NCI-H446 treated with DMSO at 0.1 percent for 48 hours (cell line): ENCODE measurements at places on chromosomes 3 and 15.

GRCh38 chr3:101200461-101200860 is 119.9 kb downstream of the IMPG2 start:
- no peak for DNase-seq

DNA sequence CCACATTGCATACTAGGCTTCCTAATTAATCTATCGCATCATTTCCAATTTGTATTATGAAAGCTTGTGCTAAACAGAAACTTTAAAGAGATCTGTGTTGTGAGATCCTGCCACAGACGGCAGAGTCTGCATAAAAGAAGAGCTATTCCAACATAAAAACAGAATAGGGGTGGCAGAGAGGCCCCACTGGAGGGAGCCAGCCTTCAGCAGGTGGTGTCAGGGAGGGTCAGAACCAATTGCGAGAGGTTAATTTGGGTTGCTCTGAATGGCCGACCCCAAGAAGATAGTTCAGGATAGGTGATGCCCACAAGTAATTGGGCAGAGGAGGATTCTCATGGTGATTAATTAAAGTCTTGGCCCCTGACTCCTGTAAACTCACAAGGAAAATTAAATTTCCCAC is 74.8 kb downstream of the DCLK3 start:
- DNase-seq: no peak

DNA sequence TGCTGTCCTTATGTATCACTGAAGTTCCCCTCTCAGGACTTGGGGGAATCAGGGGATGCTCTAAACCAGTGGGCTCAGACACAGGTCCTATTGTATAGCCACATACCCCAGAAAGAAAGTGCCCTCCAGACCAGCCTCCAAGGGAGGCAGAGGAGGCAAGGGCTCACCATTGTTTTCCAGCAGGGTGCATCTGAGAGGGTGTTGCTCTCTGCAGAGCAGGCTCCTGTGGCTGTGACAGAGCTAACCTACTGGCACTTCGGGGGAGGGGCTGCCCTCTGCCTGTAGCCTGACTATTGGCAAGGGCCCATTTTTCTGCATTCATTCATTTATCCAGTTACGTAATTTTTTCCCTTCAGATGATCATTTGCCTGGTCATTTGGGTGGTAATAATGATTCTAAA is 39.9 kb downstream of the EEFSEC start:
- no peak for DNase-seq

DNA sequence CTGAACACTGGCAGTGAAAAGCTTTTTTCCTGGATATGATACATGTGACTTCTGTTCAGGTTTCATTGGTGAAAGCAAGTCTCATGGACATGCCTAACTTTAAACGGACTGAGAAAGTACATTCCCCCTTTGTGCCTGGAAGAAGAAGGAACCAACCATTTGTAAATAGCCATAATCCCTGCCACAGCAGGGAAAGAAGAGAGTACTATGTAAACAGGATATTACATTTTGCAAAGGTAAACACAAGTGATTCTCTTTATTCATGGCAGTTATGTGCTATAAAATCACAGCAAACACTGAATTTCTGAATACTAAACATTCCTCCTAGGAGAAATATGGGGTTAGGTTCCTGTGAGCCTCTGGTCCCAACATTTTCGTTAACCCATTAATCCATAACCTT is 46.8 kb downstream of the PRICKLE2 start:
- DNase-seq: no peak

- DNase-seq: no peak
These were observed 305.6 kb upstream of the TGFBR2 start for GRCh38 chr3:30300809-30301208.
